ENCODE measurements at places on chromosomes 4 and X.

GRCh38 chrX:118631586-118631985 lies 95.8 kb upstream of the IL13RA1 start:
- no peak for DNase-seq

DNA sequence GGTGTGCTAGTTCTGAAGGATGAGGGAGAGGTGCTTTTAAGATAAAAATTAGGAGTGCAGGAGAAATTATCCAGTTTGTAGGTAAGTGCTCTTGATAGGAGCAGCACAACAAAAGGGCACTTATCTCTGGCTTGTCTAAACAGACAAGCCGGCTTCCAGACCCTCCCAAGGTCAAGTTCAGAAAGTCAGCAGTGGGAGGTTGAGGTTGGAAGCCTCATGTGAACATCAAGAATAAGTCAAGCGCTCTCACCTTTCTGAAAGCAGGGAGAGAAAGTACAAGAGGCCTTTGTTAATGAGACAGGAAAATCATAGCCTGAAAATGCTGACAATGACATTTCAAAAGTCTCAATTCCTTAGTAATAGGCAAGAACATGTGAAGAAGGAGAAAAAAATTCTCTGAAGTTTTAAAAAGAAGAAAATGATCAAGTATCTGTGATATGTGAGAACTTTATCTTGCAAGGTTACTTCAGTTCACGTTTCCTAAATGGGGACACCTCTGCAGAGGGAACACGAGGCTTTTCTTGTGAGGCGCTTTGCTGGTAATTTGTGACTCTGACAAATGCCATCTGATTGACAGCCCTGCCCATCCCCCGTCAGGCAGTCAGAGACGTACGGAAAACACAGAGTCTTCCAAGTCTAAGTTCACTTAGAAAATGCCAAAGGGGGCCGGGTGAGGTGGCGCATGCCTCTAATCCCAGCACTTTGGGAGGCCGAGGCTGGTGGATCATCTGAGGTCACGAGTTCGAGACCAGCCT lies 62.2 kb downstream of the TIGD2 start:
- no peak for DNase-seq

GRCh38 chrX:47182106-47182700 lies 11.4 kb upstream of the UBA1 start:
- no peak for DNase-seq

DNA sequence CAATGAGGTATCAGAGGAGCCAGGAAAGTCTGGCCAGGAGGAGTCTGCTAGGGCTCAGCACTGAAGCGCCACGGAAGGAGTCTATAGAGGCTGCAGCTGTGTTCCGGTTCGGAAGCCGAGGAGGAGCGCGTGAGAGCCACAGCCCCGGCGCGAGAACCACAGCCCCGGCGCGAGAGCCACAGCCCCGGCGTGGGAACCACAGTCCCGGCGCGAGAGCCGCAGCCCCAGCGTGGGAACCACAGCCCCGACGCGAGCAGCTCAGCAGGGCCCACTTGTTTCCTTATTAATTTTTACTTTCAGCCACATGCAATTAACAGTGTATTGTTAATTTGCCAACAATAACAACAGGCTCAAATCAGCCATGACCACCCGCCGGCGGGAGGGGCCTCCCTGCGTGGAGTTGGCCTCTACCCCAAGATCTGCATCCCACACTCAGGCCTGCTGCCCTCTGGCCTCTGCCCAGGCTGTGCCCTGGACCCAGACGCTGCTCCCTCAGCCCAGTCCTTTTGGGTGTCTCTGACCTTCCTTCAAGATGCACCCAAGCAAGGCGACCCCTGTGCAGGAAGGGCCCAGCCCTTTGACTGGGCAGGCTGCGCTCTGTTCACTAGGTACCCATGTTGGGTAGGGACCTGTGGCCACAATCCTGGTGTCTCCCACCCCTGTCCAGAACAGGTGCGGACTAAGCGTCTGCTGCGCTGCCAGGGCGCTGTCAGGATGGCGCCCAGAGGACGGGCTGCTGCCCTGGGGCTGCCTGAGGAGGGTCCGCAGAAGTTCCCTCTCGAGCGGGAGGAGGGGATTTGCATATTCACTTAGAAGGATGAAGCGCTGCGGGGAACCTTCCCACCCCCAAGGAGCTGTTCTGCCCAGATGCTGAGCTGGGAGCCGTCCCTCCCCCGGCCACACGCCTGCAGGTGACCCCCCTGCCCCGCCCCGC lies 113.8 kb downstream of the ADRA2C start:
- peak; percentile 47 for DNase-seq

GRCh38 chrX:118228041-118228440 lies 111.4 kb upstream of the KLHL13 start:
- no peak for DNase-seq

- no peak for DNase-seq
Observed at GRCh38 chr4:74891037-74891436, 41.9 kb upstream of the PARM1 start.

DNA sequence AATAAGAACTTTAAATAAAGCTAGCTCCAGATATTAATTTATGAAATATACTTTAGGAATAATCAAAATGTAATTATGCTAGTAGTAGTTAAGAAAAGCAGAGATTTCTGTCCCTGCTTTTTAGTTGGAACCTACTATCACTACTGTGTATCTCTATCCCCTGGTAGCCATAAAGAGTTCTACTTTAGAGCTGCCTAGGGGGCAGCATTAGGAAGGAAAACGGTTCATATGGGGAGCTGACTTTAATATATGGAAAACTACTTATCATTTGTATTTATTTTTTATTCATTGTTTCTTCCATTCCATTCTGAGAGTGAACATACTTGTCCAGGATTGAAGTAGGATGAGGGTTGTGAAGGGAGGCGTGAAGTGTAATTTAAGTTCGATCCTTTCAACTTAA lies 40.9 kb downstream of the CPEB2 start:
- no peak for DNase-seq

DNA sequence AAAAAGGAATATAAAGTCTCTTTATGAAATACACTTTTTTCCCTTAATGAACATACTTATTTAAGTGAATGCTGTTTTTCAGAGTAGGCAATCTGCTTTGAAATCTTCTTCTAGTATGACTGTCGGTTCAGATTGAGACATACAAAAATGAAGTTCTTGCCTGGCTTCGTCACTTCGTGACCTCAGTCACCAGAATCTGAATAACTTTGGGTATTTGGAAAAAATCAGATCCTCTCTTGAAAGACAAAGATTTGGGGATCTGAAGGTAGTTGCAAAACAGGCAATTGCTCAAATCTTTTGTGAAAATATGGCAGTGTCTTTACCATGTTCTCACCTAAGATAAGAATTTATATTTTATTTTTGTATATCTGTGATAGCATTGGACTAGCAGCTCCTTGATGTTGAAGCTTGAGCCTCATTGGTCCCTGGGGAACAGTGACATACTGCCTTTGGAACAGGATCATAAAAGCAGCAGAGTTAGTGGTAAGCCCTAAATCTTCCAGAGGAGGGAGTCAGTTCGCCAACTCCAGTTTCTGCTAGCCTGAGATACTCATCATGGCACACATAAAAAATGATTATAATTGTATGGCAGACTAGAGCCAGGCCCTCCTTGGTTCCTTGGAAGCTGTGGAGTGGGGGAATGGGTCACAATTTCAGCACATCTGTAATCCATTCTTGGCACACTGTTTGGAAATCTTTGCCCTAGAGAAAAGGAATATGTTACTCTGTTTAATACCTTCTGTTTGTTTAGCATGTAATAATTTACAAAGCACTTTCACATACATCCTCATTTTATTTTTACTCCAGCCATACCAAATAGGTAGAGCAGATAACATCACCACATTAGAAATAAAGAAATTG lies 5.0 kb downstream of the ARFIP1 start:
- DNase-seq, result no peak

DNA sequence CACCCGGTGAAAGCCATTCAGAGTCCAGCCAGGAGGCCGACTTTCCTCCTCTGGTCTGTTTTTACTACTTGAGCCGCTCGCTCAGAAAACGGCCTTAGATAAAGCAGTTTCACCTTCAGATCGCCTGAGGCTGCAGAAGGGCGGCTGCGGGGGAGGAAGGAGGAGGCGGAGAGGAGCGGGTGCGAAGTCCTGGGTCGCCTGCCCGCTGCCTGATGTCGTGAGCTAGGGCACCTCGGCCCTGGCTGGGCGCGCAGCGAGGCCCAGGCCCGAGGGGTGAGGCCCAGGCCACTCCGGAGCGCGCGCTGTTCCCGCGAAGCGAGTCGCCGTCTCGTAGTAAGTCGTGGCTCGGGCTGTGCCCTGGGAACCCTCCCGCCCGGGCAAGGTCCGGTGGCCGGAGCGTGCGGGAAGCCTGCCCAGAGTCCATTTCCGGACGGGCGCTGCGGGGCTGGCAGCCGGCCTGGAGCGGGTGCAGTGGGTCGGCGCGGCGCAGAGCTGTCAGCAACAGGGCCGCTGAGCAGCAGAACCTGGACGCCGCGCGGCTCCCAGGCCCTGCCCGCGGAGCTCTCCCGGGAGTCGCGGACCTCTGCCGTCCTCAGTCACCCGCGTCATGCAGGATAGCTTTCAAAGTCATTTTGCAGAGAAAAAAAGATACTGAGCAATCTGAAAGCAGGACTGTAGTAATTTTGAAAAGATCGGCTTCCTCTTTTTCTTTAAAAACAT lies 18.6 kb downstream of the TRIM2 start:
- DNase-seq, result peak; percentile 17

GRCh38 chr4:123649645-123650391 lies 253.2 kb downstream of the SPRY1 start:
- no peak for DNase-seq

DNA sequence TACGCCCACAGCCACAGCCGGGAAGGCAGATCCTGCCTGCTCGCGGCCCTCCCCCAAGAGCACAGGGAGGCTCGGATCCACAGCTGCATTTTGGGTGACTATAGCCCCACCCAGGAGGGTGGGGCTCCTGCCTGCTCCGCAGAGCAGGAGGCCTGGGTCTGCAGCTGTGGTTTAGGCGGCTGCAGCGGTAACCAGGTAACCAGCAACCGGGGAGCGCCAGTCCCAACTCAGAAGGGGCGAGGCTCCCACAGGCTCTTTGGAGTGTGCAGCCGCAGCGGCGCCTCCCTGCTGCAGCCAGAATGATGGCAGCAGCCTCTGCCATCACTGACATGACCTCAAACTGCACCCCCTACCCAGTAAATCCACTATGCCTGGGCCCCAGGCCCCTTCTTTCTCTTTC lies 148.0 kb upstream of the F9 start:
- no peak for DNase-seq

DNA sequence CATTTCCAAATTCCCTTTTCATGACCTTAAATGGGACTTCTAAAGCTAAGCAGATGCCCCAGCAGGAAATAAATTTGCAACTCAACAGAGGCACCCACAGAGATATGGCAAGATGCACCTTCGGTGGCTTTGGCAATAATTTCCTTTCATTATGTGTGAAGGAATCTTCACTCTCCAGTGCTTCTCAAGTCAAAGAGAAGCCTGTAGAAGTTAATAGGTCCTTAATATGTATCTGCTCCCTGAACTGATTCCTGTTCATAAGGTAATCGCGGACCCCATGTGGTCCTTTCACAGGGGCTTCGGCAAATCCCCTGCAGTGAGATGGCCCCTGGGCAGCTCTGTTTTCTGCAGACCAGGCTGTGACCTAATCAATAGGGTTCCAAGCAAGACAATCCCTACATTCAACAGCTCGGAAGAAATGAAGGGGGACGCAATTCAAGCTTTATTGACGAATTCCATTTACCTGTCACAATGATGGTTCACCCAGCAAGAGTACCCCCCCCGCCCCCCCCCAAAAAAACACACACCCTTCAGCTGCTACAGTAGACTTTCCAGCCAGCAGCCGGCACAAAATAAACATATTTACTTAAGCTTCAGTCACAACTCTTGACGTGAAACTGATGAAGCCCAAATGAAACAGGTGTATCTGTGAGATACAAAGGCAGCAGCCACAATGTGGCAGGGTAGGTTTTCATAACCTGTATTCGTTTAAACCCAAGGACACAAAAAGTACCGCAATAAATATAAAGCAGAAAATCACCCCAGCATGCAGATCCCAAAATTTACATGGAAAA lies 35.3 kb downstream of the FAT1 start:
- no peak for DNase-seq

- no peak for DNase-seq
Observed at GRCh38 chrX:25277574-25277973, 261.8 kb upstream of the ARX start.

DNA sequence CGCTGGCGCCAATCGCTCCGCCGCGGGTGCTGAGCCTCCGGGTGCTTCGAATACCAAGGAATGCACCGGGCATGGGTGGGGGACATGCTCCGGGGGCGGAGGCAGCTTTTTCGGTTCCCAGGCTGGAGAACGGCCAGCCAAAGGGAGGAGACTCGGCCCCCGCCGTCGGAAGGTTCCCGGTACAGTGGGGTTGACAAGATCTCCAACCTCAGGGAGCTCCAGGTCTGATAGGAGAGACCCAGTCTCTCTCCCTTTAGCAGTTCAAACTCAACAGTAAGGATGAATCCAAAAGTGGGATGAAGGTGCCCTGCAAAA lies 29.1 kb upstream of the BCORL1 start:
- DNase-seq, result no peak

DNA sequence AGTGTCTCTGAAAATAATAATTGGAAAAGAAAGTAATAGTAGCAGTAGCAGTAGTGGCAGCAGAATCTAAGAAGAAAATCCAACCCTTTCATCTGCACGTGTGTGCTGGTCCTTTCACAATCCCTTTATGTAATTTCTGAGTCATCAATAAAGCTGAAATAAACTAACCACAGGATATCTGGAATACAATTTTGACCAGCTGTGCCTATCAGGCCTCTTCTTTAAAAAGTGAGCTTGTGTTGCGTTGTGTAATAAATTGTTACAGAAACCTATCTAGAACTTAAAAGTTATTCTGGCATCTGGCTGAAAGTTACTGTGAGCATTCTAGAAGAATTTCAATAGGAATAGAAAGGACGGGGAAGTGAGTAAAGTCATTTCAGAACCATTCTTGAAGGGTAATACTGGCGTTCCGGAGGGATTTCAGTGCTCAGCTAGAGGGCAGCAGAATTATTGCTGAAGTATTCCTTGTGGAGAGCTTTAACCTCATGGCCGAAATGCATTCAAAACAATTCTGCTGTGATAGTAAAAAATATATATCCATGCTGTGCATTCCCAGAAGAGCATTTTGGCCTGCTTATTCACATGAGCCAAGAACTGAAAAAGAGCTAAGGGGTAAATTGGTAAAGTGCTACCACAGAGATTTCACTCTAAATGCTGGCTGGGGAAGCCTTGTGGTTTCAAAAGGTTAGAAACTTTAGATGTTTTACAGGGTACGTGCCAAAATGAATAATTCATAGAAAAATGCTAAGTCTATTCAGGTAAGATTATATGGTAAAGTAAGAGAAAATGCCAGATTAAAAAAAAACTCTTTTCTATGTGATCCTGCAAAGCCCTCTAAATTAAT lies 260.6 kb downstream of the NKX6-1 start:
- DNase-seq, result no peak

DNA sequence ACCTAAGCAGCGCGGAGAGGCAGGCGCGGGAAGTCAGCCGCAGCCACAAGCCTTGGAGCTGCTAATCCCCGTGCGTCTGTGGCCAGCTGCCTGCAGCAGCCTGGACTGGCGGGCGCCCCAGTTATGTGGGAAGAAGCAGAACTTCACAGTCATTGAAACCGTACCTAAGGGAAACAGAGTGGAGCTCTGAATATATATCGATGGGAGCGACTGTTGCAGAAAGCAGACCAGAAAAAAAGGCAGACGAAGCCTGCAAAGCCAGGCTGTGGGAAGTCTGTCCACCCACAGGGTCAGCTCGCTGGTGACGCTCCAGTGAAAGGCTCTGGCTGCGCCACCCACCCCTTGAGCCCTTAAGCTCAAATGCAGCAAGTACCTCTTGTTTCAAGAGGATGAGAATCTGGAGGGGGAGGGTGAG lies 24.7 kb downstream of the KCNE5 start:
- no peak for DNase-seq
